AG10803 (cell line): ENCODE measurements at places on chromosomes 6 and 20.
A peak's percentile ranks its signal among the peaks of the same experiment; 100 is the strongest.

- DNase-seq: peak; percentile 71
Measured at GRCh38 chr6:15462717-15463525, 199.9 kb downstream of the DTNBP1 start.

- DNase-seq: no peak
Measured at GRCh38 chr6:162733489-162733888, 5.7 kb downstream of the PACRG start.

DNA sequence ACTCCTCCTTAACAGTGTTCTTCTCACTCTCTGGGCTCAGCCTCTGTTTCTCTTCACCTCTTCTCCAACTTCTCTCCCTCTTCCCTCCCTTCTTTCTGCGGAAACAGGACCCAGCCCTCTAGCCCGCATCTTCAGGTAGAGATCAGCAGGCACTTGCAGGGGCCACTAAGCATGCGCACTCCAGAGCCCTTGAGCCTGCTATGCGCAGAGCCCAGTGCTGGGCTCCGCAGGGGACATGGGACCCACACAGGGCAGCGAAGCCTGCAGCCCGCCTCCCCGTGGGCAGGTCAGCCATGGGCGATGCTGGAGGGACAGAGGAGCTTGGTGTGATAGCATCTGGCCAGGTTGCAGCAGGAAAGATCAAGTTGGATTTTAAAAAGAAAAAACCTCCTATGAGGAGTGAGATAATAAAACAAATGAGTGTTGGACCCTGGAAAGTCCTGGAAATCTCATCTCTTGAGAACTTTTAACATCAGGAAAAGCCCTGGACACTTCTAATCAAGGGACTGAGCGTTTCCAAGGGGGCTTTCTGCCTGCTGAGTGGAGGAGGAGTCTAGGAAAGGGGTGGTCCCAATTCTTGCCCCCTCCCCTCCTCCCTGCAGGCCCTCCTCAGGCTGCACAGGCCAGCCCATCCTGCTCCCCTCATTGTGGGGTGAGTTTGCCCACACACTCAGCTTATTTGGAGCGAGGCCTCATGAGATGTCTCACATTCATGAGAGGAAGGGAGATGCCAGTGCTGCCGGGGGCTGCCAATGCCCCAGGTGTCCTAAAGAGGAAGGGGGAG lies 71.9 kb downstream of the MDGA1 start:
- no peak for DNase-seq

DNA sequence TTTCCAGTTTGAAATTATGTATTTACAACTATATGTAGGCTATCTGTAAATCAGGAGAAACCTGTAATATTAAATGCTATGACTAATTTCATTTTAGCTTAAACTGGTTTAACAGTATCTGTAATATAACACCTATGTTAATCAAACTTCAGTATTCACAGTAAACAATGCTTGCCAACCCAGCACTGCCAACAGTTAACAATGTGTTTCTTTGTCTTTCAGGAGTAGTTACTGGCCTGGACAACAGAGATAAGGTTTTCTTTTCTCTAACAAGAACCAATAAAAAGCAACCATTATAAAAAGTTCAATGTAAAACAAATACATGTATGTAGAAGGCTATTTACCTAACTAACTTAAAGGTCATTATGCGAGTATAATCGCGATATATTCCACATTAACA lies 158.8 kb downstream of the CDK19 start:
- no peak for DNase-seq

DNA sequence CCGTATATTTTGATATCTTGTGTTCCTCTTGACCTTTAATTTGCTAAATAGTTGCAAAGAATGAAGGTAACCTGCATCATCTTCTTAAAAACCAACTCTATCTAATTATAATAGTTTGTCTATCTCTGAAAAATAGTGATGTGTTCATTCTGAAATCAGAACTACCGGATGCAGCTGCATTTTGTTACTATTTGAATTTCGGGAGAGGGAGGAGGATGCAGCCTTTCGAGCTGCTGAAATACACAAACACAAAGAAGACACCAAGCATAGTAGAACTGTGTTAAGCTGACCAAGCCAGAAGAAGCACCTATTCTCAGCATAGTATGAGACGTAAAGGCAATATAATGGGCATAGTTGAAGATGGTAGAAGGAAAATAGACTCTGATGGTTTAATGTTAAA lies 33.1 kb downstream of the PTPN1 start:
- no peak for DNase-seq

DNA sequence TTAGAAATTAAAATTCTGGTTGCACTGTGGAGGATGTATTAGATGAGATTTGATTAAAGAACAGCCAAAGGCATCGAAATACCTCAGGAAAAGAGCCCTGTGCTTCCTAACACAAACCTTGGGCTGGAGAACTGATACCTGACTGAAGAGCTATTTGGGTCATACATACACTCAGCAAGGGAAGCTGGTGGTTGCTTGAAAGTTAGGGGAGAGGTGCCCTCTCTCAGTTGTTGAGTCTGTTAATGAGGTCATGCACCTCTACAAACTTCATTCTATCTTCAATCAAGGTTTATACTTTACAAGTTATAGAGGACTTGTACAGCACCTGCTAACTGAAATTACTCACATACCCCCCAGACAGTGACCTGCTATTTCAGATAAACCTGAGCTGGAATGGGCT lies 25.5 kb downstream of the FAM184A start:
- DNase-seq: no peak

- DNase-seq: no peak
Measured at GRCh38 chr6:29082457-29082856, 4.7 kb downstream of the OR2B3 start.

DNA sequence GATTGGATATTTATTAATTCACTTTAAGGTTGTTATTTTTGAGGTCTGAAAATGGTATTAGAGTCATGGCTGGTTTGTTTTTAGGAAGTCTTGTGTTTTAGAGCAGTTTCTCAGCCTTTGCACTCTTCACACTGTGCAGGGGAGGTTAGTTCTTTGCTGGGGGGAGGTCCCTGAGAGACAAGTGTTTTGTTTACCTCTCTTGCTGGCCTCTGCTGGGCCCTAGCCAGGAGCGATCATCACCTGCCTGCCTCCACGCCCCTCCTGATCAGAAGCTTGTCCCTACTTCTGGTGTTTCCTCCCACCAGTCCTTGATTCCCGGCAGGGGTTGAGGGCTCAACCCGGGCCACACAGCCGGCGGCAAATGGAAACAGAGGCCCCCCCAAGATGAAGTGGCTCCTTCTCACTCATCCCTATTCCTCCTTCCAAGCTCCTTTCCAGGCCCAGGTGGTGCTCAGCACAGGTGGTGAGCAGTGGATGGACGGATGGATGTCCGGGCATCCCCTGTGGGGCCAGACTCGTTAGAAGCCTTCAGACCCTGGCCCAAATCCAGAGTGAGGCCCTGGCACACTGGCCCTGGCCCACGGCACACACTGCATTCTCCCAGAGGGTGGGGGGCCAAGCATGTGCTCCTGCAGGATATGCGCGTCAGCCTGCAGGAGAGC lies 51.3 kb downstream of the GRM4 start:
- no peak for DNase-seq

GRCh38 chr6:2327591-2327990 lies 82.2 kb upstream of the GMDS start:
- no peak for DNase-seq

DNA sequence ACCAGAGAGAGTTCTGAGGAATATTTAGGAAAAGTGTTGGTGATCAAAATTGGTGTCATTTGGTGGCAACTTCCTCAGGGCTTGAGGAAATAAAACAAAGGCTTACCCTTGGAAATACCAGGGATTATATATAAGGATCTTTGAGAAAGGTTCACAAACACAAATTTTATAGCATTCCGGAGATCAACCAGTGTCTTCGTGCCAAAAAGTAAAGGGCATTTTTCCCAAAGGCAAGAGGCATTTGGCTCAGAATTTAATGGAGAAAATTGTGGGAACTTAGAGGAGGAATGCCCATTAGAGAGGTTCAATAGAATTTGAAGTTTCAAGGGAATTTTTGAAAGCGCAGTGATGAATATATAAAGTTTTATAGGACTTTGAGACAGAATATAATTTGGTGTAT lies 179.5 kb downstream of the FUT9 start:
- no peak for DNase-seq

DNA sequence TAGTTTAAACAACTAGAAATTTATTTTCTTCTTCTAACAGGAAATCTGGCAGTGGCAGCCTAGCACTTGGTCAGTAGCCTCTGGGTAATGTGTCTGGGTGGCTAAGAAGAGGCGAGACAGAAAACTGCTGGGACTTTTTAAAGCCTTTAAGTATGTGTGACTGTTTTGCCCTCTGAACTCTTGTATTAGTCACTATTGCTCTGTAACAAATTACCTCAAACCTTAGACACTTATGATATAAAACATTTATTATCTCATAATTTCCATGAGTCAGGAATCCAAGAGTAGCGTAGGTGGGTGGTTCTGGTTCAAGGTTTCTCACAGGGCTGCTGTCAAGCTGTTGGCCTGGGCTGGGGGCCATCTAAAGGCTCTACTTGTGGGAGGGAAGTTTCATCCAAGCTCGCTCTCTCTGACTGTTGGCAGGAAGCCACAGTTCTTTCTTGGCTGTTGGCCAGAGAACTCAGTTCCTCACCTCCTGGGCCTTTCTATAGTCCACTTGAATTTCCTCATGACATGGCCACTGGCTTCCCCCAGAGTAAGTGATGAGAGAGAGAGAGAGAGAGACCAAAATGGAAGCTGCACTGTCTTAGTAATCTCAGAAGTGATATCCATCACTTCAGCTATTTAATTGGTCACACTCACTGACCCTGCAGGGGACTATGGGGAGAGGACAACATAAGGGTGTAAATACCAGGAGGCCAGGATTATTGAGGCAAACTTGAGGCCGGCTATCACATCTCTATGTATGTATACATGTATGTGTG lies 17.4 kb upstream of the TBC1D22B start:
- DNase-seq: peak; percentile 90

DNA sequence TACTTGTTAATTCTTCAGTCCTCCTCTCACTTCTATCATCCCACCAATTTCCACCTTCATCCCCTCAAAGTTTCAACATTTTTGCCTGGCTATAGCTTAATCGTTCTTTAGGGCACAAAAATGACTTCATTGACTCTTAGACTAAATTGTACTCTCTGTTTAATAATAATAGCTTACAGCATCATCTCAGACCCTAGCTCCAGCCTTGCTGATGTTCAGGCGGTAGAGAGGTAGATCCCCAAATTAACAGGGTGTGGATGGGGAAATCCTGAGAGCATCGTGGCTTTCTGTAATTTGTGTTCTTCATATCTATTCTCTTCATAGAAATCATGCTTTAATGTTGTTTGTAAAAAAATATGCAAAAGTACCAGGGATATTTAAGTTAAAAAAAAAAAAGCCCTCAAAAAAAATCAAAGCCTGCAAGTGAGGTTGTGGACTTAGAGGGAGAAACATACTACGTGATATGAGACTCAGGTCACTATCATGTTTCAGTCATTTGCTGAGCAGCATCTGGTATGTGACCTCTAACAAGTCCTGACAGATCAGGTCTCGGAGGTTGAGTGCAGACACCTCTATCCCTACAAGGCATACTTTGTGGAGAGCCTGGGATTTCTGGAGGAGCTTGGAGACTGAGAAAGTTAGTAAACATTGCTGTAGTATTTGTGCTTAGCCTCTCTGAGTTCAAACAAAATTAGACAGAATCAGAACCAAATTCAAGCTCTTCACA lies 1063.3 kb upstream of the CITED2 start:
- DNase-seq: peak; percentile 4

- no peak for DNase-seq
Measured at GRCh38 chr6:87054143-87054833, 40.6 kb downstream of the CGA start.

GRCh38 chr6:121652223-121652622 lies 216.8 kb downstream of the GJA1 start:
- DNase-seq: no peak

DNA sequence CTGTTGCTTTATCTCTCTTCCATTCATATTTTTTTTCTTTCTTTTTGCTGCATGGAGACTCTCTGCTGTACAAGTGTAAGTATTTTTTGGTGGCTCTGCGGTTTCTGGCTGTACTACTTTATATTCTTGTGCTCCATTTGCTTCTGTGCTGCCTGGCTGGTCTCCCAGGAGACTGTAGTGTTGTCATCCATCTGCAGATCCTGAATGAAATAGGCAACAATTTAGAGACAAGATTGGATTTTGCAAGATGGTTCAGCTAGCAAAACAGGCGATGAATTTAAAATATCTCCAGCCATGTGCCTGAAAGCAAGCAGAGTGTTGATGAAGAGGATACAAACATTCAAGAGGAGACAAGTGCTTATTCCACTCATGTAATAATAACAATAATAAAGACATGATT lies 75.1 kb upstream of the SCGN start:
- peak; percentile 45 for DNase-seq

- DNase-seq: peak; percentile 12
Measured at GRCh38 chr6:156703719-156704118, 73.5 kb upstream of the ARID1B start.

DNA sequence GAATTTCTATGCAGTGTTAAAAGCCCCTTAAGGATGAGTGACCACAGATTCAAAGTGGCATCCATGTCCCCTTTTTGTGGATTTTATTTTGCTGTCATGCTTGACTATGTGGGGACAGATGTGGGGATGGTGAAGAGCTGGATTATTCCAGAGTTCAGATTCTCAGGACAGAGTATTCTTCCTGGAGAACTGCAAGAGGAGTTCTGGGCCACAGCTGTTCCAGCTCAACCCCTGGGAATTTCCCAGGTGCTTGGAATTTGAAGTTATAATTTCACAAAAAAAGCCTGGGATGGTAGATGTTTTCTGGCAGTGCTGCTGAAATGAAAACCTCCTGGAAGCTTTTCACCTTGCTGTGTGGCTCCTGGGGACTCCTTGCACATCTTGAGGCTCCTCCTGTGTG lies 671.8 kb upstream of the MARCKS start:
- peak; percentile 30 for DNase-seq

- no peak for DNase-seq
Measured at GRCh38 chr6:7250812-7251211, 62.2 kb downstream of the SSR1 start.

DNA sequence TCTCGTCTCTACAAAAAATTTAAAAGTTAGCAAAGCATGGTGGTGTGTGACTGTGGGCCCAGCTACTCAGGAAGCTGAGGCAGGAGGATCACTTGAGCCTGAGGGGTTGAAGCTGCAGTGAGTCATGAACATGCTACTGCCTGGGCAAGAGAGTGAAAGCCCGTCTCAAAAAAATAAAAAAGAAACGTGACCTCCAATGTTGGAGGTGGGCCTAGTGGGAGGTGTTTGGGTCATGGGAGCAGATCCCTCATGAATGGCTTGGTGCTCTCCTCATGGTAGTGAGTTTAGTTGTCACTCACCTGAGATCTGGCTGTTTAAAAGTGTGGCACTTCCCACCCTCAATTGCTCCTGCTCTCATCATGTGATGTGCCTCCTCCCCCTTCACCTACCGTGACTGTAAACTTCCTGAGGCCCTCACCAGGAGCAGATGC lies 24.3 kb downstream of the RBL1 start:
- peak; percentile 16 for DNase-seq
